Stimulated activated CD8-positive, alpha-beta memory T cell treated with anti-CD3 and anti-CD28 coated beads, Interleukin-4, amount 100 ng/mL, for 1 hour (primary cell): ENCODE measurements at places on chromosomes 2 and 18.
A peak's percentile ranks its signal among the peaks of the same experiment; 100 is the strongest.

GRCh38 chr2:23806201-23806600, 120.7 kb downstream of the ATAD2B start:
- DNase-seq, result no peak

DNA sequence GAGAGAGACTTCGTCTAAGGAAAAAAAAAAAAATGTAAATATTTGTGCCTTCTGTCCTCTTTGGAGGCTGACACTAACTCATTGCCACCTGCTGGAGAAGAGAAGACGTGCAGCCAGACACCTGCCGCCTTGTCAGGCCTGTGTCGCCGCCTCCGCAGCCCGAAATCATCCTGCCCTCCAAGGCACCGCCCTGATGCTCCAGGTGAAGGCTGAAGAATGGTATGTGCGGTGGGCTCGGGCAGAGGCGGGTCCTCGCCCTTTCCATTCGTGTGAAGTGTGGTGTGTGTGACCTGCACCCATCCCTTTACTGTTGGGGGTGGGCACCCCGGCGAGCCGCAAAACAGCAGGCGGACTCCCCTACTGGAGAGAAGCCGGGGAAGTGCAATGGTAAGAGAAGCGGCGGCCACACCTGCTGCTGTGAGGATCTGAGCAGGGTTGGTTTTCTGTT, 60.4 kb downstream of the FAM161A start:
- DNase-seq, result peak; percentile 5

- DNase-seq, result no peak
These were observed 125.5 kb downstream of the MSH2 start for GRCh38 chr2:47528455-47528854.

DNA sequence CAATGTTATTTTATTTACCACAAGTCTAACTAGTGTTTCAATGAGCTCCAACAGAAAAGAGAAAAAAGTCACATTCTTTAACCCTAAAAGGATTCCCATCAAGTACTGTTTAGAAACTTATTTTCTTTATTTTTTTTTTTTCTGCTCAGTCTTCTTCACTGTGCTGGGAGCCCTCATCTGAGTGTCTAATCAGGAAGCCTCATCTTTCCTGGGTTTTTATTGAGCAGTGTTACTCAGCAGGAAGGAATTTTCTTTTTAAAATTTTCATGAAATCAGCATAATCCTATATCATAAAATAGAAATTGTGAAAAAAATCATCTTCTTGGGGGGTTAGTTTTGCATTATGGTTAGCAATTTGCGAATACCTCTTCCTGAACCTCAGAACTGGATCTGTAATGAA, 453.8 kb downstream of the CDH2 start:
- DNase-seq, result no peak

DNA sequence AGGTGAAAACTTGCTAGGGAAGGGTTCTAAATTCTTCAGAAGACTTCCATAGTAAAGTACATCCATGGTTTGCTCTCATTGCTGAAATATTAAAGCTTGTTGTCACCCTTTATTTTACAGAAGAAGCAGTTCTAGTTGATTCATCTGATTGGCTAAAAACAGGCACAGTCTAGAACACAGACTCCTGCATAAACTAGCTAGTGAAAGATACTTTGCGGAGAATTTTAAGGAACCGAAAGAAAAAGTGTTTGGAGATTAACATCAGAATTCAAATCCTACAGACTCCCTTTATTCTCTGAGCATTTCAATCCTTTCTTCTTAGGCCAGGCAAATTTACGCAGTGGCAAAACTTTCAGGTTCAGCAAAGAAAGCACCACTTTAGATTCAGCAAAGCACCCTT, 1076.5 kb upstream of the ZEB2 start:
- DNase-seq, result no peak

- DNase-seq, result no peak
These were observed 20.4 kb downstream of the MROH2A start for GRCh38 chr2:233798335-233799086.

DNA sequence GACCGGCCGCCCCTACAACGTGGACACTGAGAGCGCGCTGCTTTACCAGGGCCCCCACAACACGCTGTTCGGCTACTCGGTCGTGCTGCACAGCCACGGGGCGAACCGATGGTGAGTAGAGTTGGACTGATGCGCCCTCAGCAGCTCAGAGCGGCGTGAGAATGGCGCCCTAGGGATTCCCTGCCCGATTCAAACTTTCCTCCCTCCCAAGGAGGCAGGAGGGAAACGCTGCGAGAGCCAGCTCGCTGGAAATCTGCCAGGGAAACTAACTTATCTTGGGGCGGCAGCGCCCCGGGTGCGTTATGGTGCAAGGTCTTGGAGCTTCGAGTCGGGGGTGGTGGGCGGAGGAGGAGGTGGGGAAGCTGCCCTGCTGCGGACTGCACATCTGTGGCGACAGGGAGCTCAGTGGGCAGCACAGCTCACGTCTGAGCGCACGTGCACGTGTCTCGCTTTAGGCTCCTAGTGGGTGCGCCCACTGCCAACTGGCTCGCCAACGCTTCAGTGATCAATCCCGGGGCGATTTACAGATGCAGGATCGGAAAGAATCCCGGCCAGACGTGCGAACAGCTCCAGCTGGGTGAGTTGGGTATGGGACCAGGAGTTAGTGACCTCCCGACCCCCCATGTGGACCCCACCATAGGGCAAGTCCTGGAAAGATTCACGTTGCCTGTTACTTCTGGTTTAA, 697 bp downstream of the ITGA4 start:
- DNase-seq, result no peak

- no peak for DNase-seq
These were observed 103.2 kb upstream of the SMIM21 start for GRCh38 chr18:75530566-75531211.

GRCh38 chr2:109486711-109487535, 126.8 kb downstream of the SEPTIN10 start:
- DNase-seq, result no peak

GRCh38 chr2:12433626-12433990, 283.1 kb upstream of the TRIB2 start:
- DNase-seq, result no peak

DNA sequence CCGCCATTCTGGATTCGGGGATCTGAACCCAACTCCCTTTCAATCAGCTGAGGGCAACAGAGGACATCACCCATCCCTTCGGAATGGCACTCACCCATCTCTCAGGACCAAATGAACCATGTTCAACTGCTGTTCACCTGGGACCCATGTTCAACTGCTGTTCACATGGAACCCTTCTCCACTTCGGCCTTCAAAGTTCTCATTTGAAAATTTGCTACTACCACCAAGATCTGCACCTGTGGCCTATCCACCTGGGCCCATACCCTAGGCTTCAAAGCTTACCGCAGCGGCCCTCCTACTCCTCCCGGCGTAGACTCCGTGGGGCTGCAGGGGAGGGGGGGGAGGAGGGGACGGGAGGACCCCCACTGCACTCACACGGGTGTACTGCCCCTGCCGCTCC, 119.2 kb upstream of the ANKRD30BL start:
- DNase-seq, result no peak

DNA sequence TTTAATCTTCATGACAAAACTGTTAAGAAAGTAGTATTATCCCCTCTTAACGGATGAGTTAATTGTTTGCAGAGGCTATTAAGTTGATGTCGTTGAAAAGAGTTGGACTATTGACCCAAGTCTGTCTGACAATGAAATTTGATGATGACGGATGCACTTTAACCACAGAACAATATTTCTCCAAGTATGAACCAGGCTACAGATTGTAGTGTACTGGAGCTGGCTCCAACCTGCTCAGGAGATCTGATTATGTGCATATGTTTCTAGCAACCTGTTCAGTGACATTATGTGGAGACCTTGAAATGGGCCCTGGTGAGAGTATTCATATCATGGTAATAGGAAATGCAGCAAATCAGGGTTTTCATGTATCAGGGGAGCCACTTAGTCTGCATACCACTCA, 174.1 kb downstream of the CDH7 start:
- no peak for DNase-seq

DNA sequence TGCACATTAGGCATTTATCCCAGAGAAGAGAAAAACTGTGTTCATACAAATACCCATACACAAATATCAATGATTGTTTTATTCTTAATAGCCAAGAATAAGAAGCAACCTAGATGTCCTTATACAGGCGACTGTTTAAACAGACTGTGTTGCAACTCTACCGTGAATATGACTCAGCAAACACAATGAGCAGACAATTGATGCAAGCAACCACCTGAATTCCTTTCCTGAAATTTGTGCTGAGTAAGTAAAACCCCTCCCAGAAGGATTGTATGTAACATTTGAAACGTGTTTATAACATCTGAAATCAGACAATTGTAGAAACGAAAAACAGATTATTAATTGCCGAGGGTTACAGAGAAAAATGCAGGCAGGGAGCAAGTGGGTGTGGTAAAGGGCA, 621.9 kb upstream of the SOX11 start:
- no peak for DNase-seq

- DNase-seq, result no peak
These were observed 290.9 kb downstream of the AGAP1 start for GRCh38 chr2:235784788-235785187.

- no peak for DNase-seq
These were observed 60.4 kb downstream of the CIB4 start for GRCh38 chr2:26580751-26581150.

DNA sequence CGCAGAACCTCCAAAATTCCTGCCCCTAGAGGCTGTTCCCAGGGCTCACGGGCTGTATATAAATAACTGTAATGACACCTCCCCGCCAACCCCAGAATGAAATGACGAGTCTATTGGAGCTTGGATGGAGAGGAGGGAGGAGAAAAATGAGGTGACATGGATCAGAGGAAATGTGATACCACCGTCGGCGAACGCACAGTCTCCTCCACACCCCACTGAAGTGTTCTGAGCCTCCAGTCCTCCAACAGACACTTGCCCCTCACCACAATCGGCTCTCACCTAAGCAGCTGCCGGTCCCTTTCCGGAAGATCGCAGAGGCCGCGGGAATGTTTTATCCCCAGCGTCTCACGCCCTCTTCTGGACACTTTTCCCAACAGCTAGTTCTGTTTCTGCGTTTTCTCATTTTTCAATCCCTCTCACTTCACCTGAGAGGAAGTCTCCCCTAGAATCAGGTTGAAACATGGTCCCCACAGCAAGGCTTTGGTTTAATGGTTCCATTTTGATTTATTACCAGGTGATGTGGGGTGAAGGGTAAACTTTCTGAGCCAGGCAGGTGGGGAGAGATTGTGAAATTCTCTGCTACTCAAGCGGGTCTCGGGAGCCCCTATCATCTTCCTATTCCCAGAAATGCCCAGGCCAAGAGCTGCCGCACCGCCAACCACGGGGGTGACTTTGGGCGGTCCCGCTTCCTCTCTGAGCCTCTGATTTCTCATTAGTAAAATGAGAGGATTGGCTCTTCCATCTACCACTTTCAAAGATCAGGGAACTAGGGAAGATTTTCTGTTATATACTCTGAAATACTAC, 9.1 kb upstream of the MYO5B start:
- no peak for DNase-seq

- DNase-seq, result no peak
These were observed 92.1 kb downstream of the ADAM23 start for GRCh38 chr2:206535260-206535986.

DNA sequence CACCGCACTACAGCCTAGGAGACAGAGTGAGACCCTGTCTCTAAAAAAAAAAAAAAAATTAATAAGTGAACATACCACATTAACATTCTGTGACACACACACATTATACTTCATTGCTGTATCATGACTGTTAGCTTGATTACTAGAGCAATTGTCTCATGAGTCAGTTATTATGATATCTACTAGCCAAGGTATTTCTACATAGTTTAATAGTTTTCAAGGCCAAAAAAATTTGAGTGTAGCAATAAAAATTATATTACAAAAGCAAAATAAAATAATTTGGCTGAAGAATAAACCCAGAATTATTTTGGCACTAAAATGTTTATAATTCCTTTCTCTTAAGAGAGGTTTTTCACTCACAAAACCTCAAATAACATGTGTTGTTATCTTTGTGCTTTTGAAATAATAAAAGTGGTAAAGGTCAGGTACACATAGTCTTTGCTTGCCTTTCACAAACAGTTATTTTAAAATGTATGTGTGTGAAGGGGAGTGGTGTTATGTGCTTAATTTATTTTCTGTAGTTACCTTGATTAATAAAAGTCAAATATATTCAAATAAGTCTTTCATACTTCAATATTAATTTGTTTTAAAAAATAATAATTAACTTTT, 136.9 kb upstream of the SPOPL start:
- DNase-seq, result no peak

GRCh38 chr2:147772781-147773180, 72.0 kb upstream of the ACVR2A start:
- DNase-seq, result no peak

- DNase-seq, result no peak
These were observed 74.9 kb upstream of the UBE2E3 start for GRCh38 chr2:180905461-180905860.

GRCh38 chr2:119548516-119549120, 4.4 kb downstream of the CFAP221 start:
- DNase-seq, result no peak

DNA sequence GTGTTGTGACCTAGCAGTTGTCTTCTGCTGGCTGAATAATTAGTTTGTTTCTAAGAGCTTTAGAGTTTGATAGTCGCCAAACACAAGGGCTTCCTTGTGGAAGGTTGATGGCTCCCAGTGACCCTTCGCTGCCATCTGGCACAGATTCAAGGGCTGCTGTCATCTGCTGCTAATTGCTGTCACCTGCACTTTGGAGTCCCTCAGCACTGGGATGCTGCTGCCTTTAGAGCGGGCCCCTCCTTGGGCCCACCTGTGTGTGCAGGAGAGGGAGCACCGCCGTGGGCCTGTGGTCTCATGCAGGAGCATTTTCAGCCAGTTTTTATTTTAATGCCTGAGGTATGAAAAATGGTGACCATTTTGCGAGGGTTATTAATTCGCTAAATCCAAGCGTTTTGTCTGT, 154.0 kb upstream of the NFATC1 start:
- no peak for DNase-seq

DNA sequence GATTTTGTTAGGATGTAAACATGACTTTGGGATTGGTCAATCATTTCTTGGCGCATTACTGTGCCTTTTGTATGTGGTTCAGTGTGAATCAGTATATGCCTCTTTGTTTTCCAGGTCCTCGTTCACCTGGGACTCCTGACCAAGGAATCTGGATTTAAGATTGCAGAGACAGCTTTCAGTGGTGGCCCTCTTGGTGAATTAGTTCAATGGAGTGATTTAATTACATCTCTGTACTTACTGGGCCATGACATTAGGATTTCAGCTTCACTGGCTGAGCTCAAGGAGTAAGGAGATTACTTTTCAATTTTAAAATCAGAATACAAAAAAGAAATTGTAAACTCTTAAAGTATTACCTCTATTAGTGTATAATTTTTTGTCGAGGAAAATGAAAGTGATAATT, 87.6 kb downstream of the MGAT5 start:
- no peak for DNase-seq

- DNase-seq, result no peak
These were observed 158.8 kb upstream of the WDSUB1 start for GRCh38 chr2:159445307-159445706.

DNA sequence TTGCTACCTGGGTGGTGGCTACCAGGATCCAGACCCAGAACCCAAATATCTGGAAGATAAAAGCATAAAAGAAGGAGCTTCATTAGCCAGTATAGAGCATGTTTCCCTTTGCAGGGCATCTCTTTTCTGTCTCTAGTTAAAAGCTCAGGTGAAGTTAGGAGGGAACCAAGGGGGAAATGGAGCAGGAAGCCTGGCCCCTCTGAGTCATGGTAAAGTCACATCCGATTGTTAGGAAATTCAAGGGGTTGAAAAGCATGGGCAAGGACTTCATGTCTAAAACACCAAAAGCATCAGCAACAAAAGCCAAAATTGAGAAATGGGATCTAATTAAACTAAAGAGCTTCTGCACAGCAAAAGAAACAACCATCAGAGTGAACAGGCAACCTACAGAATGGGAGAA, 126.9 kb downstream of the RPIA start:
- DNase-seq, result no peak

GRCh38 chr18:10558243-10558966, 32.6 kb downstream of the NAPG start:
- DNase-seq, result no peak
